ENCODE measurements at places on chromosomes 16 and 17.

- peak; percentile 54 for DNase-seq
Observed at GRCh38 chr17:8020776-8021564, 17.9 kb upstream of the ALOX15B start.

- DNase-seq: peak; percentile 79
Observed at GRCh38 chr16:28974007-28974436, 556 bp upstream of the SPNS1 start.

GRCh38 chr16:75702242-75702641 is 981 bp upstream of the DUXB start:
- no peak for DNase-seq

- peak; percentile 91 for DNase-seq
Observed at GRCh38 chr16:11414815-11415775, 69.8 kb downstream of the RMI2 start.

DNA sequence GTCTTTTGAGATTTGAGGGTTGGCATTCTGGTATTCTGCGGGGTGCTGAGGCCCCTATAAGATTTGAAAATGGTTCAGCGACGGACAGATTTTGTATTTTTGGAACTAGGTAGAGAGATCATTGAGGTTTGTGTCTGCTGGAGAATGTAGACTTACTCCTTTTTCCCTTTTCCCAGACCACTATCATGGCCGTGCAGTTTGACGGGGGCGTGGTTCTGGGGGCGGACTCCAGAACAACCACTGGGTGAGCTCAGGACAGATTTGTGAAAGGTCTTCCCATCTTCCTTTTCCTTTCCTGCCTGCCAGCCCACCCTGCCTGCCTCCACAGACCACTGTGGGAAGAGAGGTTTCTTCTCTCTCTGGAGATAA is 572 bp downstream of the PSMB6 start:
- peak; percentile 48 for DNase-seq

DNA sequence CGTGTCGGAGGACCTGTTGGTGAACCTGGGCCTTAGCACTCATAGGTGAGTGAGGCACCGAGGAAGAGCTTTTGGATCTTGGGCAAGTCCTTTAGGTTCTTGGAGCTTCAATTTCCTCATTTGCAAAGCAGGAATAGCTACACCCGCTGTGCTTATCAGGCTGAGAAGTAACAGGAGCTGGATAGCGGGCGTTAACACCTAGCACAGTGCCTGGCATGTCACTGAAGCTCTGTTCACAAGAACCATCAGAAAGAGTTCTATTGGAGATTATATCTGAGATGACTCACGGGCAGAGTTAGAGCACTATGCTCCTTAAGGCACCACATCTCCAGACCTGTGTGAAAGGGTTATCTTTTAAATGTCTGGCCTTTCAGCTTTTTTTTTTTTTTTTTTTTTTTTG is 12.8 kb downstream of the MEOX1 start:
- DNase-seq: no peak

DNA sequence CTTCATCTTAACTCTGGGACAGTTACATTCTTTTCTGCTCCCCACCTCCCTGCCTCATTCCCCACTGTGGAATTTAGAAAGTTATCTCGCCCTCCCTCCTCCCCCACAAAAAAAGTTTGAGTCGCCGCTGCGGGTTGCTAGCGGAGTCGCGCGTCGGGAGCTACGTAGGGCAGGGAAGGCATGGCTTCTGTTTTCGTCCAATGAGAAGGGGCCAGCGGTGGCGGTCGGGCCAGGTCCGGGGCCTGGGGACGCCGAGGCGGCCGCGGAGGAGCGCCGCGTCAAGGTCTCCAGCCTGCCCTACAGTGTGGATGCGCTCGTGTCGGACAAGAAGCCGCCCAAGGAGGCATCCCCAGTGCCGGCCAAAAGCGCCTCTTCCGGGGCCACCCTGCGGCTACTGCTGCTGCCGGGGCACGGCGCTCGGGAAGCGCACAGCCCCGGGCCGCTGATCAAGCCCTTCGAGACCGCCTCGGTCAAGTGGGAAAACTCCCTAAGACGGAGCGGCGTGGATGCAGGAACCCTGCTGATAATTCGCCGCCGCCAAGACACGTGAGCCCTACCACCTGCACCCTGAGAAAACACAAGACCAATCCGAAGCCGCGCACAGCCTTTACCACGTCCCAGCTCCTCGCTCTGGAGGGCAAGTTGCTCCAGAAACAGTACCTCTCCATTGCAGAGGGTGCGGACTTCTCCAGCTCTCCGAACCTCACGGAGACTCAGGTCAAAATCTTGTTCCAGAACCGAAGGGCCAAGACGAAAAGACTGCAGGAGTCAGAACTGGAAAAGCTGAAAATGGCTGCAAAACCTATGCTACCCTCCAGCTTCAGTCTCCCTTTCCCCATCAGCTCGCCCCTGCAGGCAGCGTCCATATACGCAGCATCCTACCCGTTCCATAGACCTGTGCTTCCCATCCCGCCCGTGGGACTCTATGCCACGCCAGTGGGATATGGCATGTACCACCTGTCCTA is 8.9 kb downstream of the OR4D1 start:
- DNase-seq: peak; percentile 55

GRCh38 chr16:87094556-87094865 is 222.7 kb downstream of the C16orf95 start:
- DNase-seq: no peak

DNA sequence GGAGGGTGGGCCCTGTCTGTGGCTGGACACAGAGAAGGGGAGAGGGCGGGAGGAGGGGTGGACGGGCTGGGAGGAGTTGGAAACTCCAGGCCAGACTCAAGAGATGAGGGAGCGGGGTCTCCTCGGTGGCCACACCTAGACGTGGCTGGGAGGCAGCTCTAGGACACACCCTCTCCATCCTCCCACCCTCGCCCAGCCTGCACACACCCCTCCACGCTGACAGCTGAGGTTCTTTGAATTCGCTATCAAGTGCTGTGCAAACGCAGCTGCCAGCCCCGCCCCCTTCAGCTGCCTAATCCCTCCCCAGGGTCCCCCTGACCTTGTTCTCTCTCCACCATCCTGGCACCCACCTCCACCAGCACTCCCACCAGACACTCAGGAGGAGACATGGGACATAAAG is 48.7 kb downstream of the DNAH17 start:
- no peak for DNase-seq

DNA sequence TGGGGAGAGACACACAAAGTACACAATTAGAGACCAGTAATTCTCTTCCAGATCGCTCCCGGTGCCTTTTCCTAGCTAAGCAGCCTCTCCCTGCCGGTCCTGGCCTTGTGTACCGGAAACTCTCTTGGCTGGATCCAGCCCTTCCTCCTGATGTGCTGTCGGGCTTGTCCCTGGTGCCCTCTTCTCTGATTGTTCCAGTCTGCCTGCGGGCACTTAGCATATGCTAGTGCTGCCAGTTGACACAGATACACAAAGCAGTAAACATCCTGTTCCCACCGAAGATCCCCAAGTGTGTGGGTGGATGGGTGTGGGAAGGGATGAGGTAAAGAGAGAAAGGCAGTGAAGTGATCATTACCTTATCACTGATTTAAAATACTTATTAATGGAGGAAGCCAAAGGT is 9.7 kb downstream of the HS3ST3B1 start:
- peak; percentile 20 for DNase-seq

GRCh38 chr17:80996422-80997305 is 5.0 kb downstream of the CHMP6 start:
- DNase-seq: no peak

GRCh38 chr16:19003935-19004334 is 20.2 kb downstream of the TMC7 start:
- no peak for DNase-seq

DNA sequence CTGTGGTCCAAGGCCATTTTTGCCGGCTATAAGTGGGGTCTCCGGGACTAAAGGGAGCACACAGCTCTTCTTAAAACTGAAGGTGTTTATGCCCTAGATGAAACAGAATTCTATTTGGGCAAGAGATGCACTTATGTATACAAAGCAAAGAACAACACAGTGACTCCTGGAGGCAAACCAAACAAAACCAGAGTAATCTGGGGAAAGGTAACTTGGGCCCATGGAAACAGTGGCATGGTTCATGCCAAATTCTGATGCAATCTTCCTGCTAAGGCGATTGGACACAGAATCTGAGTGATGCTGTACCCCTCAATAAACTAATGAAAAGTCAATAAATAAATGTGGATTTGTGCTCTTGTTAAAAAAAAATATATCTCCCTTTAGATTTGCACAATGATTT is 20.2 kb upstream of the SHISA9 start:
- DNase-seq: no peak

- peak; percentile 77 for DNase-seq
Observed at GRCh38 chr16:88743693-88744576, 37.6 kb downstream of the CTU2 start.

- no peak for DNase-seq
Observed at GRCh38 chr16:87958632-87959031, 7.4 kb downstream of the BANP start.

- DNase-seq: no peak
Observed at GRCh38 chr17:83090444-83091256, 11.2 kb downstream of the METRNL start.

- DNase-seq: no peak
Observed at GRCh38 chr16:50120711-50121110, 32.4 kb upstream of the TENT4B start.

DNA sequence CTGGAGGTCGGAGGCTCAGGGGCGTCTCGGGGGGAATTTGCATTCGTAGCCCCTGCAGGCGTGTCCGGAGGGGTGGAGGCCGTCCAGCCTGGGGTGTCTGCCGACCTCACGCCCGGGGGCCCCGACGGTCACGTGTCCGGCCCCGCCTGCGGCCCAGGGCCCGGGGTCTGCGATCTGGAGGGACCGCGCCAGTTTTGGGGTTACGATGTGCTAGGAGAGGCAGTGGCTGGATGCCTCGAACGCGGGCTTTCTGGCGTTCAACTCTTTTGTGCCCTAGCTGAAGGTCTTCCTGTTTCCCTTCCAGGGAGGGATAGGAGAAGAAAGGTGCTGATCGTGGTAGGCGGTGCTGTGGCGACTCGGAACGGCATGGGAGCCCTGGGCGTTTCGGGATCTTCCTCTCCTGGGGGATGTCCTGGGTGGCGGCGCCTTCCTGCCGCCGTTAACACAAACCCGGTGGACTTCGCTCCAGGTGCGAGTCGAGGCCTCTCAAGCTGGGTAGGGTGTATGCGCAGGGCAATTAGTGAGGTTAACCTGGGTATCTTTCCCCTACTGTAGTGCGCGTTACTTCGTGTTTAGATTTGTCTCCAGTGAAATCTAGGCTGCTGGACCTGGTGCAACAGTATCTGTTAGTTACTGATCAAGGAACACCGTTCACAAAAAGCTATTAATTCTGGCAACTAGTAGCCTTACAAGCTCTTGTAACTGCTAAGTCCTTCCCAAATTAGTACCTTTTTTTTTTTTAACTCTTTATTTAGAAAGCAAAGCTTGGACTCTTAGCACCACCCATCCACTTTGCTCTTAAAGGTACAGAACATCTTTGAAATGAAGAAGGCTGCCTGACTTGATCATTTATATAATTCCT is 1.3 kb downstream of the AKAP1 start:
- DNase-seq: peak; percentile 60

- DNase-seq: peak; percentile 36
Observed at GRCh38 chr16:87924041-87924810, 12.1 kb downstream of the CA5A start.

- no peak for DNase-seq
Observed at GRCh38 chr17:65053354-65053881, 3.1 kb downstream of the GNA13 start.

DNA sequence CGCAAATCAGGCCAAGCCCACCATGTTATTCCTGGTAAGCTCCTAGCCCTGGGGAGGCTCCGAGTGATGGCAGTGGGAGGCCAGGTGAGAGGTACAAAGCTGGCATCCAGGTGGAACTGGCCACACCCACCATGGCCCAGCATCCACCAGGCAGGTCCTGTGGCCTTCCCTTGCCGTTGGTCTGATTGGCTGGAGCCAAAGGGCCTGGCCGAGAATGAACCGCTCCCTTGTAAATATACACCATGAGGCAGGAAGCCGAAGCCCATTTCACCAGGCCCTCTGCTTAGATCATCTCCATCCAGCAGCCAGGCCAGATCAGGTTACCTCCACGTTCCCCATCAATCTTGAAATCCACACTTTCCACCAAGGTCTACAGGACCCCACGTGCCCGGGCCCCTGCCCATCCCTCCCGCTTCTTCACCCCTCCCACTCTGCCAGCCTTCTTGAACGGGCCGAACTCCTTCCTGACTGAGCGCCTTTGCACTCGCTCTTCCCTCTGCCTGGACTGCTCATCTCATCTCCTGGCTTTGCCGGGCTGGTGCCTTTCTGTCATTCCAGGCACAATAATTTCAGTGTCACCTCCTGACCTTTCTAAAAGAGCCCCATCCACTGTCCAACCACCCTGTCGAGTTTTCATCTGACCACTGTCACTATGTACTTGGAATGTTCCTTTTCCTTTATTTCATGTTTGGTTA is 5.8 kb downstream of the SOCS1 start:
- DNase-seq: no peak

DNA sequence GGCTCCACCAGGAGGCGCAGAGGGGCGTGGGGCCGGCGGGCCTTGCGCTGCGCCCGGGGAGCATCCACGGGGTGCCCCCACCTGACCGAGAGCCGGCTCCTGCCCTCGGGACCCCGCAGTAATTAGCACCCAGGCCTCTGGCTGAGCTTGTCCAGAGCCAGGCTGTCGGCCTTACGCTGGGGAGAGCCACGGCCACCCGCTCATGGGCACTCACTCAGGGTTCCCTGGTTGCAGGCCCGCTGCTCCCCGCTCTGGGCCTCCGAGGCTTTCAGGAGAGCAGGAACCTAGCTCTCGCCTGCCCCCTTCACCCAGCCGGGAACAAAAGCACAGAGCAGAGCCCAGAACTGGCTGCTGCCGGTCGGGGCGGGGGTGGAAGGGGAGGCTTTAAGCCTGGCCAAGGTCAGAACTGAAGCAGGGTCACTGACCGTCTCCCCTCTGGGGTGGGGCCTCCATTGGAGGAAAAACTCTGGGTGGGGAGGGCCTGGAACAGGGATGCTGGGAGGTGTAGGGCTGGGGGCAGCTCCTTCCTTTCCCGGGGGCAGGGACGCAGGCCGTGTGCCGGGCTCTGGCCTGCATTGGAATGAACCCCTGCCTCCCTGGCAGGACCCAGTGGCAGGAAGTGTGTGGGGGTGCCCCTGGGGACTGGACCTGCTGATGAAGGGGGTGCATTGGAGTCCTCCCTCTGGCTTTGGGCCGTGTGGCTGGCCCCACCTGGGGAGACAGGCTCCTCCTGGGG is 12.3 kb downstream of the GLIS2 start:
- peak; percentile 87 for DNase-seq

DNA sequence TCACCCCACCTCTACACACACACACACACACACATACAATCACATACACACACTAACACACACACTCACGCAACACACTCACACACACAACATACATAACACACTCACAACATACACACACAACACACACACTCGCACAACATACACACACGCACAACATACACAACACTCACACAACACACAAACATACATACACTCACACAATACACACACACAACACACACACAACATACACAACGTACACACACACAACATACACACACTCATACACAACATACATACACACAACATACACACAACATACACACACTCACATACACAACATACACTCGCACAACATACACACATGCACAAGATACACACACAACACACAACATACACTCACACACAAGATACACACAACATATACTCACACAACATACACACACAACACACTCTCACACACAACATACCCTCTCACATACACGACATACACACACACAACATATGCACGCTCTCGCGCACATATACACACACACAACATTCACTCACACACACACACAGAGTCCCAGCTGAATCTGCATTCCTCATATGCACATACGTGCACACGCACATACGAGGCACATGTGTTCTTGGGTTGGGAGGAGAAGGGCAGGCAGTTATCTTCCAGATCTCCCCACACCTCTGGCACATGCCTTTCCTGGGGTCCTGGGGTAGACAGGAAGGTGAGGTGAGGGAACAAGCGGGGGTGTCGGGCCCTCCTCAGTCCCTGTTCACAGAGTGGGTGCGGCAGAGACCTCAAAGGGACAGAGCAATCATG is 1.1 kb downstream of the ASGR2 start:
- no peak for DNase-seq

Data from cerebellar cortex (tissue), 1 donor.